ENCODE measurements at places on chromosomes 2 and 18.

DNA sequence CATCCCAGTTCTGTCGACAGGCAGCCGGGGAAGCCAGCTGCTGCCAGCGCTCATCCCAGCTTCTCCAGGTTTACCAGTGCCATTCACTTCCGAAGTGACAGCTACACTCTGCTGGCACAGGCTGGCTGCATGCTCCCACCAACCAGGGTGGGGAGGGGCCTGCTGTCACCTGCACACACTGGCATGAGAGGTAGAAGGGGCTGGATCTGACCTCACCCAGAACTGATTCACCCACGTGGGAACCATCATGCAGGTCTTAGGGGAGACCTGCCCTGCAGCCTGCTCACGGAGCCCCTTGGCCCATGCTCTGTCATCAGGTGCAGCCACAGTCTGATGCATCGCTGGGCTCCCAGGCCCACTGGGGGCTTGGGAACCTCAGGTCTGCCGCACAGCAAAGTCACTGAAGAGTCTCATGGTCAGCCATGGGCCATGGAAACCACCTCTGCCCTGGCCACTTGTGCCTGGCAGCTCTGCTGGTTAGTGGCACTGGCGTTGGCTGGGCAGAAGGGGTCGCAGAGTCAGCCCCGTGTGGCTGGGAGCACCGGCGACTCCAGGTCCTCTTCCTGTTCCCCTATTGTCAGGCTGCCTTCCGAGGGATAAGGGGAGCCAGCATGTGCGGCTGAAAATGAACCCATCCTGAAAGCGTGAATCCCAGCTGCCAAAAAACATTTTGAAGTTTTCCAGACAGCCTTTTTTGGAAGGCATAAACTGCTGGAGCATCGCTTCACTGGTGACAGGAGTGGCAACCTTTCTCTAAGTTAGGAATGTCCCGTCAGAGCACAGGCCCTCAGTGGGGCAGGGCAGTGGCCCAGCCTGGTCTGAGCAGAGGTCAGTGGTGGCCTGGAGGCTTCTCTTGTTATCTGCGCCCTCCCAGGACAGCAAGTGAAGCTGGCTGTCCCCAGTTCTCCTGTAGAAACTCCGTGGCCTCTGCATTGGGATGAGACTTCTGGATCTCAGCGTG lies 157.8 kb downstream of the SEPTIN10 start:
- DNase-seq, result no peak

GRCh38 chr2:232870018-232870765 lies at the start of gene SNORC:
TSS of gene SNORC (plus strand) at chr2:232870264. CDS start at chr2:232870342, 78 bp downstream.
- no peak for DNase-seq

DNA sequence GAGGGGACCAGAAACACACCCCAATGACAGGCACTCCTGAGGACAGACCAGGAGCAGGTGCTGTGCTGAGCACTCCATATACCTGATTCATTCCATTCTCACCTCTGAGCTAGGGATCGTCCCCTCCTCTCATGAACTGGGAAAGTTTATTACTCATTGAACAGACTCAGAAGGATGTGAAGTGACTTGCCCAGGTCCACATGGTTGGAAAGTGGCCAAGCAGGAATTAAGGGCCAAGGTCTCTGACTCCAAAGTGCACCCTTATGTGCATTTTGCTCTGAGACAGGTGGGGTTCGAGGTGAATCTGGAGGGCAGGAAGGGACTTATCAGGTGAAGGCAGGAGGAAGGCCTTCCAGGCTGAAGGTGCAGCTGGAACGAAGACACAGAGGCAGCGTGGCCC lies 25.1 kb upstream of the PLB1 start:
- DNase-seq, result no peak

GRCh38 chr2:162013514-162014475 lies 60.2 kb downstream of the DPP4 start:
- no peak for DNase-seq

DNA sequence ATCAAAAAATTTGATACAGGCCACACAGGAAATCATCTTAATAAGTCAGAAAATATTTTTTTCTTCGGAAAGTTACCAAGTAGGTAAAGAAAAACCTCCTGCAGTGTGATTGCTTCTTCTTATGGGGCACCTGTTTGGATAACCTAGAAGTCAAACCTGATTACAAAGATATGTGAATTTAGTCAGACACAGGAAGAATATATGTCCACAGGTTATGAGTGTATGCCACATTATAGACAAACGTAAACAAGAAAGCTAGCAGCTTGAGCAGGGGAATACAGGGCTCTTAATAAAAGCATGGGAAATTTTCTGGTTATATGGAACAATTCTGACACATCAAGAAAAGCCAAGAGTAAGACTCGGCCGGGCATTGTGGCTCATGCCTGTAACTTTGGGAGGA lies 35.8 kb upstream of the MTCL1 start:
- no peak for DNase-seq

DNA sequence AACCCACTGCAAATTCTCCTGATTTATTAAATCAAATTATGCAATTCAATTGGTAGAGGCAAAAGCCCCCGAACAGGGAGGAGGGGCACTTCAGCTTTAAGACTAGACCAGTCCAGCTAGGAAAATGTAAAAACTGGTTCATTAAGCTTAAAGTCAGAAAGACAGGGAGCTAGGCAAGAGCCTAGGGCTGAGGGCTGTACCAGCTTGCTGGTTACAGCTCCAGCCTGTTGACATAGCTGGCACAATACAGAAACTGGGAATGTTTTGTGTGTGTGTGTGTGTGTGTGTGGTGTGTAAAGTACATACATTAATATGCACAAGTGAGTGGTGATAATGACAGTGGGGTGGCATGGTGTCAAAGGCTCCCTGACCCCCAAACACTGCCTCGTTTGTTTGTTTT lies 307.0 kb upstream of the CELF4 start:
- DNase-seq, result no peak

GRCh38 chr2:120434492-120435308 lies 88.8 kb downstream of the INHBB start:
- no peak for DNase-seq

- DNase-seq, result no peak
Observed at GRCh38 chr18:25016181-25016580, 335.8 kb downstream of the ZNF521 start.

DNA sequence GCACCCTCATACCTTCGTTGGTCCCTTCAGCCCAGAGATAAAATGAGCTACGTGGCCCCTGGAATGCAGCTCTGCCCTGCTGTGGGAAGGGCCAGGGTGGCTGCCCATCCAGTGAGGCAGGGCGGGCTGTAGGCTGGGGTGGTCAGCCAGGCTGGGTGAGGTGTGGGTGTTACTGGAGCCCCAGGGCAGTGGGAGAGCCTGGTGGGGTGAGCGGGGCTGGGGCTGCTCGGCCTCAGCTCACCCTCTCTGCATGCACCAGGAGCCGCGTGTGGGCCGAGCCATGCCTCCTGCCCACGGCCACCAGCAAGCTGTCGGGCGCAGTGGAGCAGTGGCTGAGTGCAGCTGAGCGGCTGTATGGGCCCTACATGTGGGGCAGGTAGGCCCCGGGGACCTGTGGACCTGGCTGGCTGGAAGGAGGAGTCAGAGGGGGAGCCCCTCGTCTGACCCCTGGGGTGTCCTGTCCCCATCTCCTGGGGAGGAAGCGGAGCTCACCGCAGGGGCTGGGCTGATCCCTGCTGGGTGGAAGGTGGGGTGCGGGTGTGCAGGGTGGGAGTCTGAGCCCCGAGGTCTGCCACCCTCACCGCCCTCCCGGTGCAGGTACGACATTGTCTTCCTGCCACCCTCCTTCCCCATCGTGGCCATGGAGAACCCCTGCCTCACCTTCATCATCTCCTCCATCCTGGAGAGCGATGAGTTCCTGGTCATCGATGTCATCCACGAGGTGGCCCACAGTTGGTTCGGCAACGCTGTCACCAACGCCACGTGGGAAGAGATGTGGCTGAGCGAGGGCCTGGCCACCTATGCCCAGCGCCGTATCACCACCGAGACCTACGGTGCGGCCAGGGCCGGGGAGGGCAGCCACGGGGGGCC lies 5.5 kb downstream of the RNPEPL1 start:
- DNase-seq, result no peak

DNA sequence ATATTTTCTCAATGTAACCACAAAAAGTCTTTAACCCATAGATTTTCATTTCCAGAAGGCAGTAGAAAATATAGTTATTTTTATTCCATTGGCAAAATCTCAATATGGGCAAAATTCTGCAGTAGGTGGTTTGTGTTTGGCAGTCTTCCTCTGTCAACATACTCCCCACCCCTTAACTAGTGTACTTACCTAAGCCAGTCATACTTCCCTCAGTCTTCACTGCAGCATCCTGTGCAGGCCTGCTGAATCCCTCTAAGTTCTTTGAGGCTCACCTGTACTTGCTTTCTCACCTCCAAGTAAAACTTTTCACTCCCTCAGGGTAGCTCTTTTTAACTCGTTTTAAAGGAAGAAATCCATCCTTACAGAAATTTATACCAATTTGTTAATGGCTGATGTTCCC lies 6.8 kb downstream of the CARF start:
- no peak for DNase-seq

DNA sequence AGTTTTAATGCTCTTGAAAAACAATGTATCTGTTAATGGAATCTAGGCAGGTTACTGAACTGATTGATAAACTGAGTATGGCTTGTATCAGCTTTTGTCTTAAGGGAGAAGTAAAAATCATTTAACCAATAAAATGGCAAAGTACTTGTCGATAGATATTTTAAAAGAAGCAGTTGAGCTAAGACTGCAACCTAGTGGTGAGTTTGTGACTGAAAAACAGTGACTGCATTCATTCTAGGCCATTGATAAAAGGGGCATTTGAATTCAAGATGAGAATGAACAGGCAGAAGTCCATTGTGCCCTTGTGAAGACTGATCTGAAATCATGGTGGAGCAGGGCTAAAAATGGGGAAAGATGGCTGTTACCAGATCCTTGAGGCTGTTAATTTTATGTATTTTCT lies 59.4 kb upstream of the MSTN start:
- no peak for DNase-seq

- DNase-seq, result no peak
Observed at GRCh38 chr2:137249463-137250130, 484.3 kb downstream of the THSD7B start.

- DNase-seq, result no peak
Observed at GRCh38 chr2:177842243-177842642, 230.3 kb downstream of the PDE11A start.

DNA sequence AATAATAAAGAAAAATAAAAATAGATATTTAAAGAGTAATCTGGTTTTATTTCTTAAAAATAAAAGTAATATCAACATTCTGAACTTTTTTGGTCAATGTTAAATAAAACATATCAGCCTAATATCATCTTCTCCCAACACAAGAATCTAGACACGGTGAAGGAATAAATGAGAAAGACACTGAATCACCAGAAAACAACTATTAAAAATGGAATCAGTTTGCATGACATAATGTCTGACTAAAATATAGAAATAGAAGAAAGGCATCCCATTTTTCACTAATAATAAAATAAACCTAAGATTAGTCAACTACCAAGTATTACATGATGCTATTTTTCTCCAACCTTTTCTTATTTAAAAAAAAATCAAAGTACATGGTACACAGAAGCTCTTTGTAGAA lies 30.8 kb upstream of the TNFAIP6 start:
- DNase-seq, result no peak

- DNase-seq, result no peak
Observed at GRCh38 chr2:157236404-157236803, 21.1 kb upstream of the GALNT5 start.

DNA sequence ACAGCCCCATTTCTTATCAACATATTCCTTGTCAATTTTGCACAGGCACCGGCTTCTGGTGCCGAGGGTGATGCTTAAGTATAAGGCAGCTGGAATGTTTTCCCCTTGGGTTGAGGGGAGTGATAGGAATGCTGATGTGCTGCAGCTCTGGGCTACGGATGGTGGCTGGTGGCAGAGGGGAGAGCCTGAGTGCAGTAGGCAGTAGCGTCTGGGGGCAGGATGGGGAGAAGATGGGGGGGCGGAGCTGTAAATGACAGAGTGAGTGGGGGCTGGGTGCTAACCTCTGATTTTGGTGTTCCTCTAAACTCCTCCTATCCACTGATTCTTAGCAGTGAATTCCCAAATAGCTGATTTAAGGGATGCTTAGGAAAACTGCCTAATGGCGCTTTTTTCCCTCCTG lies 20.7 kb downstream of the TMEM178A start:
- no peak for DNase-seq

Measured in stimulated activated CD8-positive, alpha-beta memory T cell treated with anti-CD3 and anti-CD28 coated beads, Interleukin-7, amount 100 ng/mL, for 1 hour (primary cell).